ENCODE measurements at places on chromosomes 3 and 15.

DNA sequence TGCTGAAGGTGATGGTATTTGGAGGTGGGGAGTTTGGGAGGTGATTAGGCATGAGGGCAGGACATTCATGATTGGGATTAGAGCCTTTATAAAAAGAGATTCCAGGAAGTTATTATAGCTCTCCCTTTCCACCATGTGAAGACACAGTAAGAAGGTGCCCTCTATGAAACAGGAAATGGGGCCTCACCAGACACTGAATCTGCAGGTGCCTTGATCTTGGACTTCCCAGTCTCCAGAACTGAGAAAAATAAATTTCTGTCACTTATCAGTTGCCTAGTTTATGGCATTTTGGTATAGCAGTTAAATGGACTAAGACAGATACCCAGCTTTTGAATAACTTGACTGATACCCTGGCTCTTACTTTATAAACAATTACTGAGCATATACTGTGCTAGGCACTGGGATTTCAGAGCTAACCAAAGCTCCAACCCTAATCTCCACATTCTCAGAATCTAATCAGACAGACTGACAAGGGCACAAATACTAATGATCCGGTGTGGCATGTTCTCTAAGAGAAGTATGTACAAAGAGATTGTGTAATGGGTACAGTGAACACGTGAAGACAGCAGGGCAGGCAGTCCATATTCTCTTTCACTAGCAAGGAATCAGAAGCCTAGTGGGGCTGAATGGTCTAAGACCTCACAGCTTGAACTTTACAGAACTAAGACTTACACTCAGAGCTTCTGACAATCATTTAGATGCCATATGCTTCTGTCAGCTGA, 343.1 kb downstream of the WDR72 start:
- DNase-seq: no peak

DNA sequence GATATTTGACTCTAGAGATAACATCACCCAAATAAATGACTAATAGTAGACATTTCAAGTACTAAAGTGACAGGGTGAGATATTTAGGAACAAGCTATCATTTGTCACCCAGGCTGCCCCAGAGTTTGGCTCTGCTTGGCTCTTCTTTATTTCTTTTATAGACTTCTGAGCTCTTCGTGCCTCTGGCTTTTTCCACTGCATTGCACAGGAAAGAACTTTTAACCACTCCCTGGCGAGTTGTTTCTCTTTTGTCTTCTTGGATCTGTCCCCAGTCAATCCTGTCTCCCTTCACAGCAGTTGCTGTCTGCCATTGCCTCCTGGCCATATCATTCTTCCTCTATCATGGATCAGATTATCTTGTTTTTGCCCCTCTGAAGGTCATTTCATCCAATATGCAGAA, 339.2 kb upstream of the DCBLD2 start:
- no peak for DNase-seq

DNA sequence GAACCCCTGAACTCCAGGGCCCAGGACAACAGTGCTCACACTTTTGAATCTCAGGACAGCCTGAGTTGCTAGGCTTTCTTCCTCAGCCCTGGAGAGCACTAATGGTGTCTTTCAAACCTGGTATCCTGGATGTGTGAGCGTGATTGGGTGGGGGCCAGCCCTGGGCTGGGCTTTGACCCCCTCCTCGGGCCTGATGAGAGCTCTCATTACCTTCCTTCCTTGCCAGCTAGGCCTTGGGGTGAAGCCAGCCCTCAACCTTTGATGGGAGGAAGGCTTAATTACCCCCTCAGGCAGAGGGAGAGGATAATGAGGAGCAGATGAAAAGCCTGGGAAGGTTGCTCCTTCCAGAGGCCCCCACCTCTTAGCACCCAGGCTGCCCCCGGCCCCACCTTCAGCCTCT, 31.1 kb upstream of the INSYN1 start:
- no peak for DNase-seq

DNA sequence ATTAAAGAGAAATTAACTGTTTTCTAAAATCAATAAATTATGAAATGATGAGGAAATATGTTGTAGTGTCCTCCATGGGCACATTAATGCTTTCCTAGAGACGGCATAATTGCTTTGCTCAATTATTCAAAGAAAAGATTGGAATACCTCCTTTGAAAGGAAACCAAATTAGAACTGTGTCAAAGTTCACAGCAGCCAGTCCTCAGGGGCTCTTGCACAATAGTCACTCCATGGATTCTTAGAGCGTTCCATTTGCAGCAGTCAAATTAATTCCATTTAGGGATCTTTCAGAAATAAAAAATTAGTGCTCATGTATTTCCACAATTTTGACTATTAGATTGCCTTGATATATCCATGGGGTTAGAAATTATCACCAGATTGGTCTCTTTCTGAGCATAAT, 841.6 kb upstream of the DPPA4 start:
- no peak for DNase-seq

- DNase-seq: no peak
These were observed 91.2 kb downstream of the SEMA5B start for GRCh38 chr3:122936335-122936734.

DNA sequence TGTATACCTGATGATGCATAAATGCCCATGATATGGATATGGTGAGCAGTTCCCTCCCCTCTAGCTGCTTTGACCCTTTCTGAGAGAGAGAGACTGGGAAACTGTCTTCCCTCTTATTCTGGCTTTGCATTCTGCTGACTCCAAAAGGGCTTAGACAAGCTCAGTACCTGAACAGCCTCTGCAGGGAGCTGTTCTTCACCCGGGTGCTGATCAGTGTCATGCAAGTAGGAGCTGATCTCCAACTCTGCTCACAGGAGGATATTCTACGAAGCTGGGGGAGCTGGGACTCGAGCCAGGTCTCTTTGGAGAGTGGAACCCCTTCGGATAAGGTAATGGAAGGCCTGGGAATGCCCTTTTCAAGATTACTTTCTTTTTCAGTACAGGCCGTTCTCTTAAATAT, 237.1 kb downstream of the RYR3 start:
- no peak for DNase-seq

Data from stimulated activated CD4-positive, alpha-beta T cell treated with anti-CD3 and anti-CD28 coated beads, Interleukin-1b, Interleukin-23, amount 100 ng/mL, for 1 hour (primary cell).